Natural killer cell (primary cell): ENCODE measurements at places on chromosomes 4 and X. TPM values are rescaled to one million over a fixed set of nuclear protein-coding genes. Genes with fewer than 3 reads are reported as not detected.

RP2 gene
- 10.2 TPM for total RNA-seq

NPY1R gene
- not detected for total RNA-seq

VSIG4 gene
- 1.3 TPM for total RNA-seq

GRCh38 chr4:17552427-17552826 is 24.6 kb upstream of the LAP3 start:
- no peak for DNase-seq
- H3K36me3 ChIP-seq, result no peaks in the 10 kb centered on the region
- H3K27ac ChIP-seq, result no peak overlapping the region
- H3K27me3 ChIP-seq, result no peaks in the 10 kb centered on the region
- H3K4me1 ChIP-seq, result no peaks in the 10 kb centered on the region
- H3K4me3 ChIP-seq, result no peak overlapping the region

- H3K27me3 ChIP-seq, result no peaks in the 10 kb centered on the region
- no peak overlapping the region for H3K27ac ChIP-seq
- DNase-seq, result no peak
- H3K4me3 ChIP-seq, result no peak overlapping the region
- H3K36me3 ChIP-seq, result no peaks in the 10 kb centered on the region
Measured at GRCh38 chr4:5757091-5757490, 46.1 kb downstream of the EVC start.

GRCh38 chrX:65148232-65148631 is 172.0 kb upstream of the ZC4H2 start:
- H3K36me3 ChIP-seq, result no peaks in the 10 kb centered on the region
- DNase-seq, result no peak
- H3K27me3 ChIP-seq, result no peaks in the 10 kb centered on the region
- no peak overlapping the region for H3K4me3 ChIP-seq

CT45A3 gene
- not detected for total RNA-seq

- H3K27me3 ChIP-seq, result no peaks in the 10 kb centered on the region
- no peaks in the 10 kb centered on the region for H3K4me1 ChIP-seq
- H3K27ac ChIP-seq, result no peak overlapping the region
- no peaks in the 10 kb centered on the region for H3K36me3 ChIP-seq
- DNase-seq, result no peak
- no peak overlapping the region for H3K4me3 ChIP-seq
Measured at GRCh38 chrX:11458170-11458569, 165.0 kb downstream of the AMELX start.
